ENCODE measurements at places on chromosomes 4 and X.

DNA sequence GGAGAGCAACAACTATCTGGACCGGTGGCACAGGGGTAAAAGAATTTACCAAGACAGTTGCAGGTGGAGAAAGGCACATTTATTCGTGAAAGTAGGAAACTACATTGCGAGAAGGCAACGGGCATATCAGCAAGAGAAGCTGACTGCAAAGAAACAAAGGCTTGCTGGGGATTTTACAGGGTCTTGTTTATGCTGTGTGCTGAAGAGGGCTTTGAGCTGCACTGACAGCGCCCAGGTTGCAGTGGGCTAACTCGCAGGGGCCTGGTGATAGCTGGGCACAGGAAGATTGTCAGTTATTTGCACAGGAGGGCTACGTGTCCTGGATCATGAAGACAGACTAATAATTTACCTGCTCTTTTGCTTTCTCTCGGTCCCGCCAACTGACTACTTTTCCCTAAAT, 10.7 kb downstream of the TLR3 start:
- DNase-seq: no peak

DNA sequence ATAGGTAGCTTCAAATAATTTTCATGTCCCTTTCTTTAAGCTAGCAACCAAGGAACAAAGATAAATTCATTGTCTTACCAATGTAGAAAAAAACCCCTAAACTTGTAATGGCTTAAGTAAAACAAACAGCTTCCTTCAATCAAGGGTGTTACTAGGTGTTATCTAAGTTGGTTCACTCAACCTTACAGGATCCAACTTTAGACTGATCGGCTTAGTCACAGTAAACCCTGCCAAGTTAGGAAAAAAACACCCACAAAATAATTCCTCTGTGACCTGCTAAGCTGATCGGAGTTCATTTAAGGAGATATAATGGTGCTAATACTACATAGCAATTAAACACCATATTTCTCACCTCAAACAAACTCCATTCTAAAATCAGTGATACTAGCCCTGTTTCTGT, 10.1 kb downstream of the AIFM1 start:
- DNase-seq: no peak

DNA sequence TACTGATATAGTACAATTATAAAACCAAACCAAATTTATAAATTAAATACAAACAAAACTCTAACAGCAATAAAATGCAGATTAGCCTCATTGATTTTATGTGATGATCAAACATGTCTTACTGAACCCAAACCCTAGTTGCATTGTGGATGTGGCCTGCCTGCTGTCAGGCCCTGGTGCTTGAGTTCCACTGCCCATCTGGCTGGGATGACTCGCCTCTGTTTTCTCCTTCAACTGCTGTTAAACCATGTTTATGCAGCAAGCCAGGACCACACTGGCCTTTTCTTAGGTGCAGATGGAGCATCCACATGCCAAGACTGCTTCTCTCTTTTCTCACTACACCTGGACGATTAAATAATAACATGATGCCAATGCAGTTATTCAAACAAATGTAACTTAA, 22.6 kb downstream of the NAP1L5 start:
- no peak for DNase-seq

- no peak for DNase-seq
Measured at GRCh38 chrX:1215123-1215823, 2.8 kb upstream of the CRLF2 start.

DNA sequence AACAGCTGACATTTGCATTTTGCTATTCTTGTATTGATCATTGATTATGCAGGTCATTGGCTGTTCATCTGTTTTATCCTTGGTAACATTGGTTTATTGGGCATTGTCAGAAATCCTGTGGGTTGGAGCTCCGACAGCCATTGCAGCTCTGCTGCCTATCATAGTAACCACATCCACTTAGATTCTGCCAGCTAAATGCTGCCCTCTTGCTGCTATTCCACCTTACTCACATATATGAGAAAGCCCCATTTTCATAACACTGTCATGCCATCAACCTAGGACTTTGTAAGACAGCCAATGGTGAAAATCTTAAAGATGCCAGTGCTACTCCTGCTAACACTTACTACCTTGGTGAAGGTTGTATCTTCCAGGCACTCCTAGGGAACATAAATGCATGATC, 187.3 kb upstream of the CXCL13 start:
- DNase-seq: no peak

DNA sequence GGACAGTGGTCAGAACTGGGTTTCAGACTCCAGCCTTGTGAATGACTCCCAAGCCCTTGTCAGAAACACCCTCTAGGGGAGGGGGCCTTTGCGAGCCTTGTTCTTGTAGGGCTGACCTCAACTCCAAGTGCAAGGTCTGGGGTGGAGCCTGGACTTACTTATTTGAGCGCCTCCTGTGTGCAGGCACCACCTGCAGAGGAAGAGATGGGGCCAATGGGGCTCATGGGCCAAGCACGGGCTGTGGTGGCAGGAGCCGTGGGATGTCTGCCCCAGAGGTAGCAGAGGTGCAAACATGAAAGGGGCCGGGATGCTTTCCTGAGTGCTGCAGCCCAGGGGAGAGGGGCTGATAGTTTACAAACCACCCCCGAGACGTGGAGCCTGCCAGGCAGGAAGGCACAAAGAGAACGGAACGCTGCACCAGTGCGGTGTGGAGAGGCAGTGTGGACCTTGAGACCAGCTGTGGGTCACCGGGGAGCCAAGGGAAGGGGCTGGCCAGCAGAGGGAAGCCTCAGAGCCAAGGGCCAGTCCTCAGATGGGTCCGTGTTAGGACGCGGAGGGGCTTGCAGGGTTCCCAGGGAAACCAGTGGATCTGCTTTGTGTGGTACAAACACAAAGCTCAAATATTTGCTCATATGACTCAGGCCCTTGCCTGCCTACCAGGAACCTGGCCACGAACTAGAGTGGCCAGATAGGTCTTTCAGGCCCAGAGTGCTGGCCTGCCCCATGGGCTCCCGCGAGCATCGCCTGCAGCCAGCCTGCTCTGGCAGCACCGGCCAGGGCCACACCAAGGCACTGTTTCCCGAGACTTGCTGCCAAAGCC, 8.7 kb upstream of the TADA2B start:
- DNase-seq: no peak

- no peak for DNase-seq
Measured at GRCh38 chr4:13912436-13912925, 285.0 kb upstream of the BOD1L1 start.

GRCh38 chr4:63788271-63788670, 621.0 kb downstream of the TECRL start:
- no peak for DNase-seq

GRCh38 chr4:20680736-20681135, 19.5 kb upstream of the PACRGL start:
- no peak for DNase-seq

- DNase-seq: no peak
Measured at GRCh38 chr4:59818656-59819055, 1381.5 kb upstream of the ADGRL3 start.

DNA sequence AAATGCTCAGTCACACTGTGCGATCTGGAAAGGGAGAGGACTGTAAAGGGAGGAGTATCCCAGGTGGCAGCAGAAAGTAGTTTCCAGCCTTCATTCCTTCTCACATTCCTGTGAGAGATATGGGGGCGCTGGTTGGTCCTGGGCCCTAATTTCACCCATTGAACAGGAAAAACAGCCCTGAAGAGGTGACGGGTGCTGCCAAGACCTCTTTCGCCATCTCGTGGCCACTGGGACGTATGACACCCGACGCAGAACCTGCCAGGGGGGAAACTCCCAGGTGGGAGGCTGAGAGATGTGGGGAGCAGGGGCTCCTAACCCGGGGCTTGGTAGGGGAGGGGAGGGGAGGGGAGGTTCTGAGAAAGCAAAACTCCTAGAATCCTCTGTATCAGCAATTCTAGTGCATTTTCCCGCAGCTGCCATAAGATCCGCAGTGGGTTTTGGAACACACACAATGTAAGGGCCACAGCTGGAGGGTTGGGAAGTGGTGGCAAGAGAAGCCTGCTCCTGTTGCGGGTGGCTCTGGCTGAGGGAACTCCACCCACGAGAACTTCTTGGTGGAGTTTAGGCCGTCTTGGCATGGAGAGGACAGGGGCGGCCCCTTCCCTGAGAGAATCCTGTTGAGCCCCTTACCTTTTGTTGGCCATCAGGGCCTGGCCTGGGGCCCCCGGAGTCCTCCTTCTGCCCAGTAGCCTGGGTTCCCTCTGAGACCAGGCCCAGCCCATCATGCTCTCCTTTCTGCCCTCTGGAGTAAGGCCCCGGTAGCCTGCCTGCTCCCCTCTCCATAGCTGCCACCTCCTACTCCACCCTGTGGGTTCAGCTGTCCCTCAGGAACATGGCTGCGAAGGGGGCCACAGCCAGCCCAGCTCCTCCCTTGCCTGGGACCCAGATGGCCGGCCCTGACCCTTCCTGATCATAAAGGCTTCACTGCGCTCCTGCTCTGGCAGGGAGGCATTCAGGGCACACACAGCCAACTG, 134.1 kb downstream of the OR13H1 start:
- DNase-seq: no peak

GRCh38 chr4:16021804-16022560, 59.0 kb upstream of the FGFBP2 start:
- DNase-seq: no peak

- DNase-seq: no peak
Measured at GRCh38 chr4:7506119-7506518, 71.4 kb upstream of the PSAPL1 start.

DNA sequence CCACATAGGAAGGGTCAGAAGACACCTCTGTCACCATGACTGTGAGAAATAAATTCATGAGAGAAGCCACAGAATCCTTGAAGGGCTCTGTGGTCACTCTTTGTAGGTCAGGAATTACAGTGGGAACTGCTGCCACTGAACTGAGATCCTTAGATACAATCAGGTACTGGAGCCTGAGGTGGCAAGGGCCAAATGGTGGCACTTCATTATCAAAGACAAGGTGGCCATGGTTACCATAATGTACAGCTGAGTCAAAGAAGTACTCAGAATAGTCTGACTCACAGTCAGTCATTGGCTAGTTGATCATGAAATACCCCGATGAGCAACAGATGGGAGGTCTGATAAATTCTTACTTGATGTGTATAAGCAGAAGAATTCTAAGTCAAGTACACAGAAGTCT, 131.9 kb downstream of the RTL3 start:
- no peak for DNase-seq

GRCh38 chrX:17983389-17983788, 122.3 kb upstream of the RAI2 start:
- no peak for DNase-seq

DNA sequence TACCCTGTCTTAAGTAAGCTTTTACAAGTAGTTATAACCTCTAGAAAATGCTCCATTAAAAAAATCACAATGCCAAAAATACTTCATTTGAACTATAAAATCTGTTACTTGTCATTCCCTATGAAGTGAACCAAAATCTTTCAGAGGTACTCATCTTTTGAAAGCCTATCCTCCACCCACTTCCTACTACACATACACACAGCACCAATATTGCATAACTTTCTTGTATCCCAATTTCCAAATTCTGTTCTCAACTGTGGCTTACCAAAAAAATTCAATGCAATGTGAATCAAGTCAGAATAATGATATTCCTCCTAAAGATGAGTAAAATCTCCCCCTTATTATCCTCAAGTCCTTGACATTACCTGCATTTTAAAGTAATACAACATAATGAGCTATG, 15.9 kb downstream of the DHX15 start:
- DNase-seq: no peak

GRCh38 chr4:36177946-36178345, 66.4 kb downstream of the ARAP2 start:
- DNase-seq: no peak

- DNase-seq: no peak
Measured at GRCh38 chr4:141009931-141010330, 123.3 kb downstream of the RNF150 start.

GRCh38 chr4:70670332-70671014, 4.2 kb upstream of the JCHAIN start:
- no peak for DNase-seq

DNA sequence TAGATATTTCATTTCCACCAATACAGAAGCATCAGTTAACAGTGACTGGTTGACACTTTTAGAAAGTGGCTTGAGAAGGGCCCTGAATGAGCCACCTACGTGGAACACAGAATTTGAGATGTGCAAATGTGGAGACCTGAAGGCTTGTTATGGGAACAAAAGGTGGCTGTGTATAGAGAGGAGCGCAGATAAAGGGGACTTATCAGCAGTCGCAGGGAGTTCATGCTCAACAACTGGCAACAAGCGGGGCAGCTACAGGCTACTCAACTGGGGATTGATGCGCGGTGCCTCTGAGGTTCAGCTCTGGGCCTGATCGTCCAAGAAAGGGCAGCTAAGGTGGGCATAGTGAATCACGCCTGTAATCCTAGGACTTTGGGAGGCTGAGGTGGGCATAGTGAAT, 3.4 kb upstream of the FAM3A start:
- DNase-seq: no peak

- DNase-seq: no peak
Measured at GRCh38 chr4:145679520-145679919, 426 bp upstream of the C4orf51 start.

GRCh38 chrX:115553171-115553570, 7.8 kb upstream of the PLS3 start:
- DNase-seq: no peak

- no peak for DNase-seq
Measured at GRCh38 chrX:47146936-47147859, 2.2 kb downstream of the RBM10 start.

DNA sequence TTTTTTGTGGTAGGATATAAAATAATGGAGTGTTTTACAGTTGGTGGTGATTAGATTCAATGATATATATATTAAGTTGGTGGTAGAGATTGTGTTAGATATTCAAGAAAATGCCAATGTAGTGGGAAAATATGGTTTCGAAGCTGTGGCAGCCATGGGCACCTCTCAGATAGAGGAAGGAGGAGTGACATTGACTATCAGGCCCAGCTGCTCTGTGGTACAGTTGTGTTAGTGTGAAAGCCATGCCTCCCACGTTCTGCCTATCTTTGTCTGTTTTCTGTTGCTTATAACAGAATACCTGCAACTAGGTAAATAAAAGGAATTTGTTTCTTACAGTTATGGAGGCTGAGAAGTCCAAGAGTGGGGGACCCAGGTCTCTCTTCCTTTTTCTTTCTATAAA, 101.9 kb downstream of the ARHGAP10 start:
- no peak for DNase-seq
